ENCODE measurements at places on chromosomes 3 and 15. TPM values are rescaled to one million over a fixed set of nuclear protein-coding genes. Genes with fewer than 3 reads are reported as not detected.

Gene GMNC
- total RNA-seq, result not detected

Gene FBXL2
- not detected for total RNA-seq

Gene BCL2A1
- total RNA-seq, result not detected

Gene GOLGA6L4
- total RNA-seq, result 0.48 TPM

Gene CNBP
- 305 TPM for total RNA-seq

Gene SCN5A
- not detected for total RNA-seq

Gene ZIC4
- not detected for total RNA-seq

Gene TLR9
- not detected for total RNA-seq

Gene ACTR8
- total RNA-seq, result 13.4 TPM

Gene CX3CR1
- not detected for total RNA-seq

Gene NOX5
- total RNA-seq, result not detected

Gene PLA1A
- not detected for total RNA-seq

Gene CLEC3B
- not detected for total RNA-seq
